Renal cortex interstitium (tissue), 15 donors: ENCODE measurements at places on chromosomes 1 and 21.

GRCh38 chr1:21511579-21512522 lies 2.6 kb downstream of the ALPL start:
- DNase-seq = no peak

- DNase-seq = no peak
These were observed 25.3 kb upstream of the TMCO1 start for GRCh38 chr1:165793951-165794350.

GRCh38 chr1:212950243-212951125 lies at the start of gene VASH2:
Gene VASH2, plus strand, starts transcription at chr1:212950541. Its CDS starts 1,002 bp downstream, at chr1:212951543.
- peak; percentile 94 for DNase-seq

- DNase-seq = no peak
These were observed 77.4 kb downstream of the APP start for GRCh38 chr21:26093122-26093521.

DNA sequence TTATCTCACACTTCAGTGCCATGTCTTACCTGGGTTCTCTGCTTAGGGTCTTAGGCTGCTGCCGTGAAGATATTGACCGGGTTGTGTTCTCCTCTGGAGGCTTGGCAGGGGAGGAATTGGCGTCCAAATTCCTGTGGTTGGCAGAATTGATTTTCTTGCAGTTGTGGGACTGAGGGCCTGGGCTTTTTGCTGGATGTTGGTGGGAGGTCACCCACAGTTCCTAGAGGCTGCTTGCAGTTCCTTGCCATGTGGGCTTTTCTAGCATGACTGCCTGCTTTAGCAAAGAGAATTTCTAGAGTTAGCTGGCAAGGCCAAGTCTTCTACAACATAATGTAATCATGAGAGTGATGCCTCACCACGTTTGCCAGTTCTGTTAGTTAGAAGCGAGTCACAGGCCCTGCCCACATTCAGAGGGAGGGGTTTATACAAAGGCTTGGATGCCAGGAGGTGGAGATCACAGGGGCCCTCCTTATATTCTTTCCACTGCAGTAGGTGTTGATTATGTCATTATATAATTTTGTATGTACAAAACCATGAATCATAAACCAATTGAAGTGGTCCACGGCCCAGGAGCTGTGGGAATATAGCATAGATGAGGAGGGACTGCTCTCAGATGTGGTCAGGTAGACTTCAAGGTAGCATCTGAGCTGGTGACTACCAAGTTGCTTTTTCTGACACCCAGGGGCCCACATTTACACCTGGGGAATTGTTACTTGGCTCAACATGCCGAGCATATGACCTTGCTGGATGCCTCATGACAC lies 6.6 kb downstream of the UBL4B start:
- DNase-seq = no peak

GRCh38 chr1:186456729-186457255 lies 4.1 kb downstream of the PDC start:
- DNase-seq = no peak
